Left ventricle myocardium superior (tissue), 1 donor: ENCODE measurements at places on chromosomes 5 and 9. TPM values are rescaled to one million over a fixed set of nuclear protein-coding genes. Genes with fewer than 3 reads are reported as not detected.
A peak's percentile ranks its signal among the peaks of the same experiment; 100 is the strongest.

The KIF4B gene
- 0.05 TPM for total RNA-seq

The GMCL2 gene
- total RNA-seq = not detected

The ENHO gene
- total RNA-seq = 0.40 TPM

The MEIKIN gene
- total RNA-seq = not detected

The PCDHB2 gene
- total RNA-seq = 2.2 TPM

The AQP7 gene
- 173 TPM for total RNA-seq

The SLC30A5 gene
- 30.2 TPM for total RNA-seq

The GDNF gene
- total RNA-seq = 0.20 TPM

The DNM1 gene
- 5.4 TPM for total RNA-seq

The LCN15 gene
- 0.59 TPM for total RNA-seq

The CXXC5 gene
- 75.7 TPM for total RNA-seq

The ANGPTL2 gene
- 27.4 TPM for total RNA-seq

The NKD2 gene
- total RNA-seq = 3.4 TPM

DNA sequence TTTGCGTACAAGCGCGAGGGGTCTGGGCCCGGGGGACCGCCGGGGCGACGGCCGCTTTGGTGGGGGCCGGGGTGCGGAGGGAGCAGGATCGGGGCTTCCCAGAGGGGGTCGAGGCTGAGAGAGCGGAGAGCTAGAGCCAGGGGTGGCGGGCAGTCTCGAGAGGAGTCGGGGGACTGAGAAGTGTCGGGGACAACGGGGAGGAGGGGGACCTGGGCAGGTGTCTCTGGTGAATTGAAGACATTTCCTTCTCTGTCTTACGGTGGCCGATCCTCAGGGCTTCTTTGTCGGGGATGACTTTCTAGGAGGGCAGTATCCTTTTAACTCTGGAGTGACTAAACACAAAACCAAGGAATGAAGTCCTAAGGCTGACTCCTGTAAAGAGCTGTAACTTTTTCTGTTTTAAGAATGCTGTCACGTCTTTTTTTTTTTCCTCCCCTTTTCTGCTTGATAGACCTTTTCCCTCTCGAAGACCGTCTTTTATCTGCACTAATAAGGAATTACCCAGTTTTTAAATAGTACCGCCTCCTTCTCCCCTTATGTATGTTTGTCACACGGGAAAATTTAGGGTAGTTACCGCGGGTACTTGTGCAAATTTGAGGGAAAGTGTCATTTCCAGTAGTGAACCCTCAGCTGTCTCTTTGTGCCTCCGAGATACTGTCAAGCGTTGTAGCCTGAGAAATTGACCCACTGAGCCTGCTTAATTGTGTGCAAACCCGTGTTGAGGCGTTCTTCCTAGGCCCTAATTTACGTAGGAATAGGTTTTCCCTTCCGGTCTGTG, 822 bp downstream of the DENND4C start:
- no peak for DNase-seq

- peak; percentile 86 for DNase-seq
Observed at GRCh38 chr5:155729684-155730059, 597.3 kb upstream of the SGCD start.

DNA sequence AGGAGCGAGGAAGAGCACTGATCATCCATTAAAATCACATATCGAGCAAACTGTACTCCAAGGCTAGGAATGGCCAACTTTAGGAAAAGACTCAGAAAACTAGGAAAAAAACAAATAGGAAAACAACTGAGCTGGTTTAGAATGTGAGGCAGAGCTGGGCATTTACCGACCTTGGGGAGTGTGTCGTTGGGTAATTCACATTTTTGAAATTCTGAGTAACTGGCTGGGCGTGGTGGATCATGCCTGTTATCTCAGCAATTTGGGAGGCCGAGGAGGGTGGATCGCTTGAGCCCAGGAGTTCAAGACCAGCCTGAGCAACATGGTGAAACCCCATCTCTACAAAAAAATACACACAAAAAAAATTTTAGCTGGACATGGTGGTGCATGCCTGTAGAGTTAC, 70.1 kb downstream of the ZFAND5 start:
- no peak for DNase-seq

- DNase-seq = no peak
Observed at GRCh38 chr9:30060976-30061375, 2323.5 kb upstream of the ACO1 start.

GRCh38 chr9:880725-881124, 39.2 kb downstream of the DMRT1 start:
- no peak for DNase-seq

- no peak for DNase-seq
Observed at GRCh38 chr5:167880420-167880819, 411.0 kb upstream of the WWC1 start.

- no peak for DNase-seq
Observed at GRCh38 chr9:99387431-99387830, 165.3 kb downstream of the SEC61B start.

GRCh38 chr9:124784509-124784908, 7.6 kb downstream of the OLFML2A start:
- DNase-seq = no peak

- DNase-seq = no peak
Observed at GRCh38 chr5:132505641-132506040, 15.1 kb upstream of the IRF1 start.

GRCh38 chr5:172059661-172060100, 53.2 kb upstream of the FBXW11 start:
- DNase-seq = no peak

GRCh38 chr9:98368366-98369065, 113.1 kb upstream of the TBC1D2 start:
- no peak for DNase-seq

DNA sequence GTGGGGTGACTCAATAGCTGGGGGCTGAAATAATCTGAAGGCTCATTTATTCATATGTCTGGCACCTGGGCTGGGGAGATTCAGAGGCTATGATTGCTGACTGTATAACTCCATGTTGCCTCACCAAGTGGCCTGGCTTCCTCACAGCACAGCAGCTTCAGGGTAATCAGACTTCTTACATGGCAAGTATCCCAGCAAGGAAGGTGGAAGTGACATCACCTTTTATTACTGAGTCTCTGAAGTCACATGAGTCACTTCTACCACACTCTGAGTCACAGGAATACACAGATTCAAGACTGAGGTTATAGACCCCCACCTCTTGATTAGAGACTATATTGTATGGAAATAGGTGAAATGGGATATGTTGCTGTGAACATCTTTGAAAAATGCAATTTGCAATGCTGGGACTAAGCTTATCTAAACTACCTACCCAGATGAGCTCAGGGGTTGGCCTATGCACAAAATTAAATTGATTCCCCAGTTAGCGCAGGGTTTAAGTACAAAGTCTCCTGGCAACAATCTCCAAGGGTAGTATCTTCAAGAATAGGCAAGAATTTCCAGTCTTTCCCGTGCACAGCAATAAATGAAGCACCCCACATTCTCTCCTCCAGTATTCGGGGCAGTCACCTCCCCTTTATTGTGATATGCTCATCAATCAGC, 553.1 kb downstream of the LRRC70 start:
- DNase-seq = no peak

DNA sequence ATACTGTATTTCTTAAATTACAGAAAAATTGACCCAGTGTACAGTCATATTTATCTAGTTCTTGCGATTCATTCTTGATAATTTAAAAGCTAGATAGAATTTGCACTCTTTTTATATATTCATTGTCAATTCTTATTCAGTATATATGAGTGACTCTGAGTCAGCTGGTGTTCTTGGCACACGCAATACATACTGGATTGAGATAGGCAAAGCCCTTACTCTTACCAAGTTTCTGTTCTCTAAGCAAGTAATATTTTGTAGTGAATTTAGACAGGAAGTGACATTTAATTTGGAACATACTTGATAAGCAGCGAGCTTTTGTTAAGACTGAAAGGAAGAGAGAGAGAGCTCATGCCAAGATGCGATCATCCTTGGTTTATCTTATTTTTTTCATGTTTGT, 57.7 kb downstream of the GPBP1 start:
- no peak for DNase-seq

DNA sequence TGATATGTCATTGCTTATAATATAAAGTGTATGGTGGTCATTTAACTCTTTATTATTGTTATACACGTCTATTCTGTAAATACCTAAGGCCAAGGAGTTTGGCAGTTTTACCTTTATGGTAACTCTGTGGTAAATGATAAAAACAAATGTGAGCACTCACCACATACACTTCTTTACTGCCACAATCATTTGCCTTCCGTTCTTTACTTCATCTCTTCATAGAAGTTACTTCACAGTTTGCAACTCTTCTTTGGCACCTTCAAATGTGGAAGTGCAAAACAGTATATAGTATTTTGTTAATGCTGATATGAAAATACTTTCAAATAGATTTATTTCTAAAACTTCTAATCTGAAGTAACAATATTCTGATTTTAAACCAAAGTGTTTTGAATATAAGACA, 4.4 kb upstream of the MEF2C start:
- no peak for DNase-seq

- DNase-seq = no peak
Observed at GRCh38 chr5:93249651-93250289, 331.2 kb downstream of the NR2F1-AS1 start.

DNA sequence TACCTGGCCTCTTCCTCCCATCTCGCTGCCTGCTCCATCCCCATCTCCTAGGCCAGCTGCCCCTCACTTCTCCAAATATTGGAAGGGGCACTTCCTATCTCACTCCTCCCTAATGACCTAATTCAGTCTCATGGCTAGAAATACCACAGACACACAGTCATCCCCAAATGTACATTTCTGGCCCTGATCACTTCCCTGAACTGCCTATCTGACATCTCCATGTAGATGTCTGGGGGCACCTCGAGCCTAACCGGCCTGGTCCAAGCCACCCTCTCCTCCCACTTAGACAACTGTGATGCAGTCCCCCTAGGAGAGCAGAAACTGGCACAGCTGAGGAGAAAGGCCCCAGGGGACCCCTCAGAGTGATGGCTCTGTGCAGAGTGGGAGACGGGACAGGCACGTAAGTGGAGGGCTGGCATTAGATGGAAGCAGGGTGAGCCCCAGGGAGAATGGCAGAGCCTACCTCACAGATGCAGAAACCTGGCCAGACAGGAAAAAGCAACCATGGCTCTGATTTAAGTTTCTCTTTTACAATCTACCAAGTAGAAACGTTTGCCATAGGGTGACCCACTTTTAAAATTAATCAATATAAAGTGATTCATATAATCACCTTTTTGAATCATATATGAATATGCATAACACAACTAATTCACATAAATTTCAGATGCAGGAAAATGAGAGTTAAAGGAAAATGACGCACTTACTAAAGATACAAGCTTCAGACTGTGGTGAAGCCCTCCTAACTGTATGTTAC, 22.1 kb downstream of the CAMSAP1 start:
- no peak for DNase-seq

GRCh38 chr5:82374637-82375036, 96.5 kb upstream of the RPS23 start:
- no peak for DNase-seq

DNA sequence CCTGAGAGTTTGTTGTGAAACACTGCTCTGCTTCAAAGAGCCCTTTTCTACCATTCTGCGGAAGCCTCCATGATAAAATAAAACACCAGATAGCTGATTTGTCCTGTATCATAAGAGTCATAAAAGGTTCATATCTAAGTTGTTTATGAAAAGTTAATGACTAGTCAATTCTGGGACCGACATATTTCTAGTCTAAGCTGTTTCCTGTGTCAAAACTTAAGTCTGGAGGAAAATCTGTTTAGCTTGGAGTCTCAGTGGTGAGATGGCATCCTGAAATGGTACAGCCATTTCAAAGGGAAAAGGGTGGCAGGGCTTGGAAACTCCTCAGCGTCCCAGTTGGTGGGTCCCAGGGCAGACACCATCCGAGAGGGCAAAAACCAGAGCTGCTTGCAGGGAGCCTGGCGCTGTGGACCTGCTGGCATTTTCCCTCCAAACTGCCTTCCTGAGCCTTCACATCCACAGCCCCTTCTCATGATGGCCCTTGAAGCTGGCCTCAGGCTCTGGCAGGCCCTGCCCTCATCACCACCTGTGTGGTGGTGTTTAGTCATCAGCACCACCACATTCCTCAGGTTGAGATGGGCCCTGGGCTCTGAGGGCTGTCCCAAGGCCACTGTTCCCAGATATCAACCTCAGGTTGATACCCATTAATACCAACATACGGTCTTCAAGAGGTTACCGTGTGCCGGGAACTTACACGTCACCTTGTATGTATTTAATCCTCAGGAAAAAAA, 184.0 kb downstream of the HSPA4 start:
- DNase-seq = no peak

GRCh38 chr5:143680672-143681259, 131.2 kb upstream of the HMHB1 start:
- no peak for DNase-seq

DNA sequence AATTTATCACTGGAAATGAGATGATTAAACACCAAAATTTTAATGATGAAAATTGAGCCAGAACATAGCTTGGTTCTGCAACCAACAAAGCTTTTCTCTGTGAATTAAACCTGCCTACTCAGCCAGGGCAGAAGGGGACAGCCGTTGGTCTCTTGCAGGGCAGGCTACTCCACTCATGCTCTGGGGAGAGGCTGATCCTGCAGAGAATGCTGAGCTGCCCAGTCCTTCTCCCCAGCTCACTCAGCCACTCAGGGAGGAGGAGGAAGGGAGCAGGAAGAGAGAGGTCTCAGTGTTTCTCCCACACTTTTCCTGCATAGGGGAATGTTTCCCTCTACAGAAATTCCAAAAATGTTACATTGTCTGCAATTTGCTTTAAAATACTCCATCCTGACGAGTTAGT, 40.4 kb upstream of the HMHB1 start:
- DNase-seq = no peak

DNA sequence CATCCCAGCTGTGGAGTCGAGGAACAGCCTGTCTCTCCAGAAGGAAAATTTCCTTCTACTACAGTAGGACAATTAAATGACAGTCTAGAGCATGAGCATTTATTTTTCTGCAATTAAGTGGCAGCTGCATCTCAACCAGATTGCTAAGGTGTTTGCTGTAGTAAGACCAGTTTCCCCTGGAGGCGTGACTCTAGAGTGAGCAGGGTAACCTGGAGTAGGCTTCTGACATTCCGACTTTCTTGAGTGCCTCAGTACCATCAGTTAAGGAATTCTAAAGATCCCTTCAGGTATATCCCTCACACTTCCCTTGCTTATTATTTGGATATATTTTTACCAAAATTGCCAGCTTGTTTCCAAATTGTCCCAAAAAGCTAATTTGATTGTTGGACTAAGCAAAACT, 59.2 kb upstream of the IRX2 start:
- DNase-seq = no peak

DNA sequence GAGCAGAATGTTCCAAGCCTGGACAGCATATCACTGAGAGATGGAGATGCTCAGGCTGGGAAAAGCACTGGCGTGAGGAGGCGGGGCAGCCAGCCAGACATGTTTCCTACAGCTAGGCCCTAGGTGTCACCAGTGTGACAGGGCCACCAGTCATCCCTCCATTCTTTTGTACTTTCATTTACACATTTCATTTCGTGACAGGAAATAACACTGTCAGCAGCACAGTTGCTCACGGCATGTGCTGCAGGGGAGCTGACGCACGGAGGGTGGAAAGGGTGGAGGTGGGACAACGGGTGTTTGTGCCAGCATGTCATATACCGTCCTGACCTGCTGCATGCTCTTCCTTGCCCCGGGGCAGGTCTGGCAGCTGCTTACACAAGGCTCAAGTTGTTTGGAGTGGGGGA, 14.8 kb upstream of the CEMIP2 start:
- DNase-seq = peak; percentile 31
